ENCODE measurements at places on chromosomes 13 and 19. TPM values are rescaled to one million over a fixed set of nuclear protein-coding genes. Genes with fewer than 3 reads are reported as not detected.

The ZIC5 gene
- not detected for total RNA-seq

The CPB2 gene
- total RNA-seq: not detected

The TMED1 gene
- total RNA-seq: 44.1 TPM

The TLE2 gene
- total RNA-seq: 14.2 TPM

Data from muscle of leg (tissue), 16 donors.